ENCODE measurements at places on chromosomes 6 and 20.

DNA sequence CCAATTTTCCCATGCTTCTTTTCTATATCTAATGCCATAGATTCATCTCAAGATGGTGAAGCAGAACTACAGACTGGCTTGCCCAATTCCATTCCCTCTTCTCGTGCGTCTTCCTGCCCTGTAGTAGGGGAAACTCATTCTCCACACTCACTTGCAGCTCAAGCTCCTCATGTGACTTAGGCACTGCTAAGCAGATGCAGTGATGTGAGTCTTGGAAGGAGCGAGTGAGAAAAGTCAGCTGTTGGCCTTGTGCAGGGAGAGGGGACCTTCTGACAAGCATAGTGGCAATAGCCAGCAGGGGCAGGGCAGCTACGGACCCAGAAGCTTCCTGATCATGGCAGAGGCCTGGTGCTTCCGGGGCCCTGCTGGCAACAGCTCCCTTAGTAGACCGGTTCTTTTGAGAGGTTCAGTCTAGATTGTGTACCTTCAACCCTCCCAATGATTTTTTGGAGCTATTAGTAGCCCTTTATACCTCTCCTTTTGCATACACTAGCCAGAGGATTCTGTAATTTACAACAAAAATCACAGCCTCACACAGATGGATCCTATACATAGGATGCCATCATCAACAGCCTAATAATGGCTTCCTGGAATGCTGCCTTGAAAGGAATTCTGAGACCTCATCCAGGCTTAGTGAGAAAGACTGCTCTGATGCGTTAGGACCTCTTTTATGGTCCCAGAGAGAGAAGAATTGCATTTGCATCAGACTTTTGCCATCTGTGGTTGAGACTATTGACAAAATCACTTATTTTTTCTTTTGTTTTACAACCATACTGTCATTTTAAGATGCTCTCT is 121.5 kb upstream of the RIPOR2 start:
- DNase-seq = no peak

DNA sequence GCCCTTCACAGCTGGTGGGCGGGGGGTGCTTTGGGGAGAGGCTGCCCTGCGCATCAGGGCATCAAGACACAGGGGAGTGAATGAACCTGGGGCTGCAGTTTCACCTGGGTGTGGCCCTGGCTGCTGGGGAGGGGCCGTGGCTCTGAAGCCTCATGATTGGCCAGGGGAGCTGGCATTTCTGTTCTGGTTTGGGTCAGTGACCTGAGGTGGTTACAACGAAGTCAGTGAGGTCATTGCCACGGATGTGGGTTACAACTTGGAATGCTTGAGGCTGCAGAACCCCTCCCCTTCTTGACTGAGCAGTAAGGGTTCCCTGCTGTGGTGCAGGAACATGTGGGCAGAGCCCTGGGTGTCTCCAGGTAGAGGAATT is 3.0 kb downstream of the TCEA2 start:
- peak; percentile 54 for DNase-seq

DNA sequence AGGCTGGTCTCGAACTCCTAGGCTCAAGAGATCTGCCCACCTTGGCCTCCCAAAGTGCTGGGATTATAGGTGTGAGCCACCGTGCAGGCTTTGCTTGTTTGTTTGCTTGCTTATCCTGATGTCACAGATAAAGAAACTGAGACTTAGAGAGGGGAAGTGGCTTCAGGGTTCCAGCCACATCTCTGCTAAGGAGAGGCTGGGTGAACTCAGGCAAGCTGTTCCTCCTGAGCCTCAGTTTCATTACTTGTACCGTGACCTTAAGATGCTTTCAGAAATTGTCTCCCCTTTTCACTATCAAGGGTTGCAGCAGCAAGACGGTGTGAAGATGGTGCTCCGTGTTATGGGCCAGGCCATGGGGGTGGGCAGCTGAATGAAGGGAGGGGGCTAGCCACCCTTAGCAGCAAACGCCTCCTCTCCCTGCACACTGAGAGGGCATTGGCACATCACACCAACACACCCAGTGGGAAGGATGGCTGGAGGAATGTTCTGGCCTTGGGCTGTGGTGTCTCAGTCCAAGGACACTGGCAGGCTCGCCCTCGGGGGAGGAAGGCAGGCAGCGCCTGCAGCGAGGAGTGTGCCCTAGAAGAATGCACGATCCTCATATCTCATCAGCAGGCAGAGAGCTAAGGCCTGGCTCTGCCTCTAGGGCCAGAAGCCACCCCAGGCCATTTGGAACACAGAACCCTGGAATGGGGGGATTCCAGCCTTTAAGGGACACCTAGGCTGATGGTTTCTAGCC is 48.2 kb upstream of the TLDC2 start:
- DNase-seq = no peak

DNA sequence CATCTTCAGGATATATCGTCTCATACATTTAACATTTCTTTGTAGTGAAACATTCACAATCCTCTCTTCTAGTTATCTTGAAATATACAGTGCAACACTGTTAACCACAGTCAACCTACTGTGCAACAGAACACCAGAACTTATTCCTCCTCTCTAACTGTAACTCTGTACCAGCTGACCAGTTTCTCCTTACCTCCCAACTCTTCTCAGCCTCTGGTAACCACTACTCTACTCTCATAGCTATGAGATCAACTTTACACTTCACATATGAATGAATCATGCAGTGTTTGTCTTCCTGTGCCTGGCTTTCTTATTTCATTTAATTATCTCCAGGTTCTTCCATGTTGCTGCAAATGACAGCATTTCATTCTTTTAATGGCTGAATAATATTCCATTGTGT is 337.6 kb downstream of the BTBD9 start:
- DNase-seq = peak; percentile 24

DNA sequence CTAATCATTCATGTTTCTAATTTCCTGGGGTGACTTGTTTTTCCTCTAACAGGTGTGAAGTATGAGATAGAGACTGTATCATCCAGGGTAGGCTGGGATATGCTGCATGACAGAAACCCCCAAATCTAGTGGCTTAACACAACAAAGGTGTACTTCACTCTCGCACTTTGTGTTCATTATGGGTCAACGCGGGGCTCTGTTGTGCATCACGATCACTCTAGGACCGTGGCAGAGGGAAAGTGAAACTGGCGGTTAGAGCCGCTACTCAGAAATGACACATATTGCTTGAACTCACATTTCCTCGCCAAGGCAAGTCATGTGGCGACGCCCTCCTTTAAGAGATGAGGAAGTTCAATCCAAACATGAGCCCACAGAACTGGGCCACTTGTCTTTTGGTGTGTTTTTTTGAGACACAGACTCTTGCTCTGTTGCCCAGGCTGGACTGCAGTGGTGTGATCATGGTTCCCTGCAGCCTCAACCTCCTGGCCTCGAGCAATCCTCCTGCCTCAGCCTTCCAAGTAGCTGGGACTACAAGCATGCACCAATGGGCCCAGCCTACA is 41.3 kb downstream of the PCNA start:
- peak; percentile 9 for DNase-seq

- no peak for DNase-seq
These were observed 6.0 kb upstream of the RAB22A start for GRCh38 chr20:58303547-58303946.

GRCh38 chr6:135189344-135189743 is 8.2 kb downstream of the MYB start:
- DNase-seq = no peak

DNA sequence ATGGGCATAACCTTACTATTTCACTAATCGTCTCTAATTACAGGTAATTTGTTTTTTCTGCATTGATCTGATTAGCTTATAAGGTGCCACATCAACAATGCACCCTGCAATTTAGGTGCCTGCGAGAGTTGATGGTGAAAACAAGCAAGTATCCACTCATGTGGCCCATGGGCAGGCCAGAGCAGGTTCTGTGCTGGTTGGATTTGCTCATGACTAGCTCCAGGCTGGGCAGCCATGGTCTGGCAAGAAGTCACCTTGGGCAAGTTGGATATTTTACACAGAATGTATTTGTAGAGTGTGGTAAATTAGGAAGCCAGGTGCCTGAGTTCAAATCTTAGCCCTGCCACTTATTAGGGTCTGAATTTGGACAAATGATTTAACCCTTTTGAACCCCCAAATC is 25.3 kb downstream of the RAB44 start:
- DNase-seq = no peak

GRCh38 chr6:163579880-163580295 is 165.4 kb downstream of the QKI start:
- no peak for DNase-seq

GRCh38 chr20:57790176-57790575 is 80.4 kb upstream of the PMEPA1 start:
- no peak for DNase-seq

- DNase-seq = no peak
These were observed 180.6 kb downstream of the FOXA2 start for GRCh38 chr20:22403632-22404361.

GRCh38 chr6:44679438-44680201 is 292.1 kb downstream of the CDC5L start:
- DNase-seq = no peak

GRCh38 chr6:157896932-157897331 is 73.9 kb downstream of the SNX9 start:
- DNase-seq = no peak

- DNase-seq = no peak
These were observed 1.4 kb downstream of the ZSCAN9 start for GRCh38 chr6:28226460-28226859.

GRCh38 chr6:29845405-29846006 is 17.9 kb downstream of the HLA-G start:
- DNase-seq = no peak

- DNase-seq = peak; percentile 7
These were observed 153.6 kb downstream of the VEGFA start for GRCh38 chr6:43923376-43924221.

DNA sequence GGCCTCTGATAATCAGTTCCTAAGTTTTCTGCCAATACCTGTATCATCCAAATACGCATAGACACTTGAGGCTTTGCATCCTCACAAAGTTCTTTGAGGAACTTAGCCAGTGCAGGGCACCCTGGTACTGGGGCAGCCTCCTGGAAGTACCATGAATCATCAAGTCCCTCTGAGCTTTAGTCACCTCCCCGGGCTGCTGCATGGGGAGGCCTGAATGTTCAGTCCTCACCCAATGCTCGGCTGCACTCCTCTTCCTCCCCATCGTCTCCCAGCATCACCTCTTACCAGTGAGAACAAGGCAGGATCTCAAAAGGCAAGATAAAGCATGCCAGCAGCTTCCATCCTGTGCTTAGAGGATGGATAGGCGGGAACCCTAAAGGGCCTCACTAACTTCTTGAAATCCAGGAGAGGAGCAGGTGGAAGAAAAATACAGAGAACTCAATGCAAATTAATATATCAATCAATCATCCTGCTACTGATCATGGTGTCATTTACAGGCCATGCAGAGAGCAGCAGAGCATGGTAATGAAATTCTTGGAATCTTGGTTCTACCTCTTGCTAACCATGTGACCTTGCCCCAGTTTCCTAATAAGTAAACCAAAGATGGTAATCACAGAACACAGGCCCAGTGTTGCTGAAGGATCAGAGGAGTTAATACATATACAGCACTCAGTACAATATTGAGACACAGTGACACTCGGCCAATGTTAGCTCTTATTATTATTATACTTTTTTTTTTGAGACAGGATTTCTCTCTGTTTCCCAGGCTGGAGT is 4.7 kb upstream of the CCN6 start:
- no peak for DNase-seq

DNA sequence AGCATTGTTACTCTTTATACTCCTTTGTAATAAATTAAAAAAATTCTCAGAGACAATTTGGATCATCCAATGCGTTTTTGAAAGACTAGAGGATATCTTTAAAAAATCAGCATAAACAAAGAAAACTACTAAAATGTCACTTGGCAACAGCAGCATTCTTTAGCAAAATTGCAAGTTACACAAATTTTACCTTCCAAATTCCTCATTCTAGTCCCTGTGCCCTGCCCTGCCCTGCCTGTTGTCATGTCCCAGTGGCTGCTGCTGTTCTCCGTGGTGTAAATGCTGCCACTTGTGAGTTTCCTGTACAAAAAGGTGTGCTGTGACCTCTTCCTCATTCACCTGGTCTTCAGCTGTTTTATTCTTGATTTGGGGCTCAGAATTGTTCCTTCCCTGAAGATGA is 83.2 kb downstream of the CDC5L start:
- no peak for DNase-seq

Measured in brain microvascular endothelial cell (primary cell).